ENCODE measurements at places on chromosomes 11 and 22.

DNA sequence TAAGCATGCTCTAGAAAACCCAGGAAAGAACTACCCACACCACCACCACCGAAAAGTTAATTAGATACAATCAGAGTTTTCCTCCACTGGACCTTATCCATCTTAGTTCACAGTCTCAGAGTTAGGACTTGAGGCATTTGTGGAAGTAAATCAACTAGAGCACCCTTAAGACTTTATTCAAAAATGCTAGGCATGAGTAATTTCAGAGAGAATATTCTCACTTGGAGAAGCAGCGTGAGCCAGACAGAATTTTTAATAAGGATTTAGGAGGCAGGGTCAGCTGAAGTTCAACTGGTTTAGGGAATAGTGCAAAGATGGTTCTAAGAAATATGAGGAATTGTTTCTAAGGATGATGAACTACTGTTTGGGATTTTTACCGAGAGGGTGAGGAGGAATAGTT lies 1.2 kb upstream of the OLFML1 start:
- no peak for DNase-seq

- DNase-seq = no peak
These were observed 643 bp downstream of the CEND1 start for GRCh38 chr11:788953-789940.

DNA sequence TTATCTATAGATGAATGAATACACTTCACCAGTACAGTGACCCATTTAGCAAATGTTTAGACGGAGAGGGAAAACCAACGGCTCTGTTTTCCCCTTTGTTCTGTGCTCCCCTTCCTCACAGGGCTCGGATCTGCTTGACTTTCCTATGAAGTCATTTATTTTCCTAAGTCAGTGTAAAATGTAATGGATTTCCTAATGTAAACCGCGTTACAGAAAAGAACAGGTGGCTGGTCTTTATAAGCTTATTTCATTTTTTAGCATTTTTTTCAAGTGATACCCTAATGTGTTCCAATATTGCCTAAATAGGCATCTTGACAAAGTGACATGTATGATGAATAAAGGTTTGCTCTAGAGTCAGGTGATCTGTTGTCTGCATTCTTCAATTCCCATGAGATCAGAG lies 207.5 kb downstream of the PGR start:
- DNase-seq = no peak

DNA sequence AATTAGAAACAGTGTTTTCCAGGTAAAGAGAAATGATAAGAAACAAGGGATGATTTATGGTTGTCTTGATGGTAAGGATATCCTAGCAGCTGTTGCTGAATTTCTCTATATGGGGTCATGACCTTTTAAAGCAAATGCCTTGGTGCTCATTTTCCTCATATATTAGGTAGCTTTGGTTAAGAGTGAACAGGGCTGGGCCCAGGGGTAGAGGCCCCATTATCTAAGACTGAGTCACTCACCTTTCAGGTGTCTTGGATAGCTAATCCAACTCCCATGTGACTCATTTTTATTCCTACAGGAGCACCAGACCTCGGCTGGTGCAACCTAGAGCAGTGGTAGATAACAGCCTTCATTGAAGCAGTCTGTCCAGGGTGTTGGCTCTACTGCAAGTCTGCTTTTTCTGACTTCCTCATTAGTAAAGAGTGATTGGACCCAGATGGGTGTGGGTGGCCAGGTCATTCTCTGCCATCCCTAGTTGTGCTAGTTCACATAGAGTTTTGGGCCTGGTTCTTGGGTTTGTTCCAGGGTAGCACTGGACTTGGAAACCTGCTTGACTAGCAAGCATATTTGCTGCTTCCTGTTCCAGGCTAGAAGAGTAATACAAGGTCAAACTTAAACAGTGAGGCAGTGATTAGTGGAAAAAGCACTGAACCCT lies 37.4 kb downstream of the CTNND1 start:
- no peak for DNase-seq

DNA sequence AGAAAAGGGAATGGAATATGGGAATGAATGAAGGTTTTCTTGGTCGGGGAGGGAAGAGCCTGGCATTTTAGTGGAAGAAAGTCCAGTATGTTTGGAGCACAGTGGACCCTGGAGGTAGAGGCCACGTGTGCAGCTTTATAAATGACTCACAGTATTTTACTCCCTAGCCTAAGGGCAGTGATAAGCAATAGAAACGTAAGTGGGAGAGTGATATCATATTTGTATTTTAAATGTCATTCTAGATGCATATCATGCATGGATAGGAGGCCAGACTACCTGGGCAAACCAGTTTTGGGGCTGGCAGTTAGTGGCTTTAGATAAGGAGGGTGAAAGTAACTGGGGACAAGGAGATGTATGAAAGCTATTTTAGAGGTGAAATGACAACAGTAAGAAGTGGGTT lies 174.1 kb downstream of the ARHGAP42 start:
- DNase-seq = no peak

DNA sequence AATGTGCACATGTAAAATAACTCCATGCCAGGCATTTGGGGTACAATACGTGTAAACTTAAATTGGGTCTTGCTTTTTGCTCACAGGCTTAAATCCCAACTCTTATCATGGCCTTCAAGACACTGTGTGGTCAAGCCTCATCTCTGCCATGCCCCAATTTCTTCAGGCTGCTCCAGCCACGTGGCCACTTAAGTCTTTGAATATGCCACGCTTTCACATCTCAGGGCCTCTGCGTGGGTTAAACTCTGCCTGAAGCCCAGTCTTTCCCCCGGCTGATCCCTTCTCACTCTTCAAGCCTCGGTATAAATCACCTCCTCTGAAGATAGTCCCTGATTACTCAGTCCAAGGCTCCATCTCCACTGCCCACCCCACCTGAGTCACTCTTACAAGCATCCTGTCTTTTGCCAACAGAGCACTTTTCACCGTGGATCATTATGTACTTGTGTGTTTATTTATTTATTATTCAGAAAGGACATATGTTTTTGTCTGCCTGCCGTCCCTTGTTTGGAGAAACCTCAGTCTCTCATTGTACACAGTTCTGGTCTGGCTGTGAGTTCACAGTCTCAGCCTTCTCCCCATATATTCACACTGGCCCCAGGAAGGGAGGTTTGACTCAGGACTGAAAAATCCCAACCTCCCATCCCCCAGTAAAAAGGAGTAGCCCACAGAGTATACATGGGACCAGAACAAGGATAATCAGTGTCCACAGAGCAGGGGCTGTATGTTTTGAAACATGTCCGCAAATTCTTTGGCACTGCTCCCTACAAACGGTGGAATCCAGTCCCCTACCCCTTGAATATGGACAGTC lies 344.7 kb downstream of the MN1 start:
- no peak for DNase-seq

DNA sequence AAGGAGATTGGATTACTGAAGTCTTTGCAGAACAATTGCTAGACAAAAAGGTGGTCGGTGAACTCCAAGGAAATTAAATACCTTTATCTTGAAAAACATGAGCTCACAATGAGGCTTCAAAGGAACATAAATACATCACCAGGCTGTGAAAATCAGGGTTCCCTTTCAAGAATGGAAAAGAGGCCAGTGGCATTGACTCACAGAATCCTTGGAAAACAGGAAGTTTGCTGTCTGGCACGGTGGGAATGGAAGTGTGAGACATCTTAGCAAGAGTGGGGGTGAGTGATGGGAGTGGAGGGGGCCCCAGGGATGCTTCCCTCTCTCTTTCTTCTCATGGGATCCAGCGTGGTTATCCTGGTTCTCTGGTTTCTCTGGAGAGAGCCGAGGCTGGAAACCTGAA lies 48.9 kb upstream of the TBCEL start:
- DNase-seq = no peak

DNA sequence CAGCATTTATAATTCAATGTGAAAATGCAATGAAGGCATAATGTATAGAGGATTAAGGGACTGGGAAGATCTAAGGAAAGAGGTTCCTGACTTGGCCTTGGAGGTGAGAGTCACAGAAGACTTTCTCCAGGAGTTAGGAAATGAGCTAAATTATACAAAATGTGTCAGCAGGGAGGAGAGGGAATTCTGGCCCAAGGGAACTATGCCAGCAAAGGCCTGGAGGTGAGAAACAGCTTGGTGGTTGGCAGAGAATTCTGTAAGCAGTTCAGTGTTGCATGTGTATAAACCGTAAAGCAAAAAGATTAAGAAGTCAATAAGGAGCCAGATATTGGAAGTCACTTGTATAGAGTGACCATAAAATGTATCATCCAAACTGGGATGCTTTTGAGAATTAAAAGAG lies 142.2 kb upstream of the SESN3 start:
- no peak for DNase-seq

DNA sequence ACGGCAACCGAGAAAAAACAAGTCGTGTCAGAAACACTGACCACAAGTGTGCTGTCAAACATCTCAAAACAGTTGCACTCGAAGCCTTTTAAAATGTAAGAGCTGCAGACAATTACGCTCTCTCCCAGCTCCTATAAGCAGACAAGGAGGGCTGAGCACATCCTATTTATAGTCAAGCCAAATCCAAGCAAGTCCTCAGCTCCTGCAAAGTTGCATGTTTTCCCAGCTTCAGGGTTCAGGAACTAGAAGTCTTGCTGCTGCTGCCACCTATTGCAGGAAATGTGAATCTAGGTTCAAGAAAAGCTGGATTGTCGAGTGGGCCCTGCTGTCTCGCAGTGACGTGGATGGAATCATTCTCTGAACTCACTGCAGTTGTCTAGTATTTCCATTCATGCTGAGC lies 15.5 kb downstream of the EFCAB6 start:
- no peak for DNase-seq

DNA sequence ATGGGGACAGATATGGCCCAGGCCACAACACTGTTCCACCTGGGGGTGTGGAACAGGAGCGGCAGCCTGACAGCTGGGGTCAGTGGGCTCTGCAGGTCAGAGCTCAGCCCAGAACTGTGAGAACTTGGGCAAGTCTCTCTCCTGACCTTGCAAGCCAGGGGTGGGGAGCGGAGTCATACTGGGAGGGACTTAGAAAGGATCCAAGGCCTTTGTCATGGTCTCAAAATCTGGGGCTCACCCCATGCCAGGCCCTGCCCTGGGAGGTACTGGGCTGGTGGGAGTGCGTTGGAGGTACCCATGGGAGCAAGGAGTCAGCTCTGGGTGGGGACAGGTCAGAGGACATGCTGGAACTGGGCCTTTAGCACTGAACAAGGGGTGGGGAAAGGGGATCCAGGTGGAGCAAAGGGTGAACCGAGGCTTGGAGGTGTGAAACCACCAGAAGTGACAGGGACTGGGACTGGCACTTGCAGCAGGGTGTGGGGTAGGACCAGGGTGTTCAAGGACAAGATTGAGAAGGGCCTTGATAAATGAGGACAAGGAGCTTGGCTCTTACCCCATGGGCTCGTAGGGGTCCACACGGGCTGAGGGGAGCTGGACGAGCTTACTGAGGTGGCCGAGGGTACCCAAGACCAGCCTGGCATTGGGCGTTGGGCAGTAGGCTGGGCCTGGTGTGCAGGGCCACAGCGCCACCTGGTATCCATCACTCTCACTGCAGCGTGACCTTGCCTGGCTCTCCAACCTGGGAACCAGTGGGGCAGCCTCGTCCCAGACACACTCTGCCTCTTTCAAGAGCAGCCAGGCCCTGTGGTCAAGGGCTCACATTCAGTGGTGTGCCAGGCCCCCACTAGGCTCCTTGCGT lies 7.4 kb upstream of the PMM1 start:
- DNase-seq = no peak

DNA sequence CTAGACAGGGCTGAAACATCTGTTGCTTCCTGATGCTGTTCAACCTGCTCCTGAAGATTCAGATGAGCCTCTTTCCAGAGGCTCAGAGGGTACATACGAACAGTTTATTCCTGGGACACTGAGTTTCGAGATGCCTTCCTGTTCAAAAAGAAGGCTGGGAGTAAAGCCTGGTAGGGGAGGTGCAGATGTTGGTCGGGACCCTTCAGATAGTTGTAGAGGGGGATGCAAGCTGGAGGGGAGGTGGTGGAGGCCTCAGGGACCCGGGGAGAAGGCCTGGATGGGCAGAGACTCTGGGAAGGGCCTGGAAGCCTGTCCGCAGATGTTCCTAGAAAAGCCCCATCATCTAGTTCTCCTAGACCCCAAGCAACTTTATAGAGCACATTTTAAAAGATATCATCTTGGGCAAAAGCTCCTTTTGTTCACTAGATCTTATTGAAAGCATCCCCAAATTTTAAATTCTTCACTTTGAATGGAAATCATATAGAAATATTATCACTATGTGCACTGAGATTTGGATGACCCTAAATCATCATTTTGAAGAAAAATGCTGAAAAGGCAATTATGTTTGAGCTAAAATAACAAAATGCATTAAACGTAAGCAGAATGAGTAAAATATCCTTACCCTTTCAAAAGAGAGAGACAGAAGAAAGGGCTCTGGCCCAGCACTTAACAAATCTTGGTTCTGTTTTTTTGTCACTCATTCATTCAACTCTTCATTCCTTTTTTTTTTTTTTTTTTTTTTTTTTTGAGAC lies 41.2 kb downstream of the RTL6 start:
- DNase-seq = no peak

GRCh38 chr22:28627791-28628190 lies 51.8 kb downstream of the TTC28 start:
- DNase-seq = no peak

DNA sequence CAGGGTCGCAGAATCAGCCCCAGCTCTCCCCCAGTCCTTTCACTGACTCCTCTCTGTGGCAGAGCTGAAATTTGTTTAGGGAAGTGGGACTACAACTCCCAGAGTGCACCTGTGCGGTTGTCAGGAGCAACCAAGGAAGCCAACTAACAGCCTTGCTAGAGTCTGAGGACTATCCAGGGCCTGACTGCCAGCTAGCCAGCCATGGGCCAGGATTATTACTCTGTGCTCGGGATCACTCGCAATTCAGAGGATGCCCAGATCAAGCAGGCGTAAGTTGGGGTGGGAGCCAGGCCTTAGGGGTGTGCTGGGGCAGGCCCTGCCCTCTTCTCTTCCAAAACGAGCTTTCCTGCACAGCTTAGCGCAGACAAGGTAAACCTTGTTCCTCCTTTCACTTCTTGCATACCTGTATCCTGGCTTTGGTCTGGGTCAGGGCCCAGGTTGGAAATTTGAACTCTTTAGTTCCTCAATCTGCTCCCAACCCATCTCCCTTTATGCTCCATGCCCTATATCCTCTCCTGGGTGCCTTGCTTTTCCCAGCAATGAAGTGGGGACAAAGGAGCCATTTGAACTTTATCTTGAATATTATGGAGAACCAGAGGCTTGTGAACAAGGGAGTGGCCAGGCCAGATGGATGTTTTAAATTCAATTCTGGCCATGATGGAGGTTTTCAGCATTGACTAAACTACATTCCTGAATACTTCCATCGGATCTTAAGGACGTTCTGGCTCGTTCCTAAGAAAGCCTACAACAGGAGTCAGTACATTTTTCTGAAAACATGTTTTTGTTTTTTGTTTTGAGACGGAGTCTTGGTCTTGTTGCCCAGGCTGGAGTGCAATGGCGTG lies at the start of gene DNAJB13:
Gene DNAJB13, plus strand, starts transcription at position 158 of the 842 bp plus-strand sequence. Its CDS starts 44 bp downstream, at position 202.
- DNase-seq = no peak

GRCh38 chr11:35099278-35100012 lies 39.5 kb upstream of the CD44 start:
- no peak for DNase-seq

- DNase-seq = no peak
These were observed 49.7 kb downstream of the MRTFA start for GRCh38 chr22:40586781-40587180.

DNA sequence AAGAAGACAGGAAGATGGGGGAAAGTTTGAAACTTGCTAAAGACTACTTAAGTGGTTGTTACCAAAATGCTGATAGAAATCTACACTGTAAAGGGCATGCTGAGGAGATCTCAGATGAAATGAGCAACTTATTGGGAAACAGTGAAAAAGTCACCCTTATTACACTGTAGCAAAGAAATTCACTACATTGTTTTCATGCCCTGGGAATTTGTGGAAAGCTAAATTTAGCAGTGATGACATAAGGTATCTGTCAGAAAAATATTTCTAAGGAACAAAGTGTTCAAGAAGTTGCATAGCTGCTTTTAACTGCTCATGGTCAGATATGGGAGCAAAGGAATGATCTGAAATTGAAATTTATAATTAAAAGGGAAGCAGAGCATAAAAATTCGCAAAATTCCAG lies 702.4 kb upstream of the LRRC4C start:
- DNase-seq = no peak

Data from left renal cortex interstitium (tissue), 4 donors.